T-cell (primary cell): ENCODE measurements at places on chromosomes 13 and 19. TPM values are rescaled to one million over a fixed set of nuclear protein-coding genes. Genes with fewer than 3 reads are reported as not detected.

The ATP7B gene
- 1.5 TPM for total RNA-seq

The ZNF700 gene
- total RNA-seq: 17.2 TPM

The F2RL3 gene
- total RNA-seq: 0.30 TPM

The RDH8 gene
- not detected for total RNA-seq

The ZNF780B gene
- 55.2 TPM for total RNA-seq

The NCR1 gene
- total RNA-seq: 2.1 TPM

- DNase-seq: no peak
- H3K27me3 ChIP-seq: no peaks in the 10 kb centered on the region
- peaks cover 2% of the 10 kb centered on the region for H3K4me1 ChIP-seq
- no peak overlapping the region for H3K27ac ChIP-seq
- H3K36me3 ChIP-seq: no peaks in the 10 kb centered on the region
These were observed 122.9 kb upstream of the SPRY2 start for GRCh38 chr13:80463673-80464352.

DNA sequence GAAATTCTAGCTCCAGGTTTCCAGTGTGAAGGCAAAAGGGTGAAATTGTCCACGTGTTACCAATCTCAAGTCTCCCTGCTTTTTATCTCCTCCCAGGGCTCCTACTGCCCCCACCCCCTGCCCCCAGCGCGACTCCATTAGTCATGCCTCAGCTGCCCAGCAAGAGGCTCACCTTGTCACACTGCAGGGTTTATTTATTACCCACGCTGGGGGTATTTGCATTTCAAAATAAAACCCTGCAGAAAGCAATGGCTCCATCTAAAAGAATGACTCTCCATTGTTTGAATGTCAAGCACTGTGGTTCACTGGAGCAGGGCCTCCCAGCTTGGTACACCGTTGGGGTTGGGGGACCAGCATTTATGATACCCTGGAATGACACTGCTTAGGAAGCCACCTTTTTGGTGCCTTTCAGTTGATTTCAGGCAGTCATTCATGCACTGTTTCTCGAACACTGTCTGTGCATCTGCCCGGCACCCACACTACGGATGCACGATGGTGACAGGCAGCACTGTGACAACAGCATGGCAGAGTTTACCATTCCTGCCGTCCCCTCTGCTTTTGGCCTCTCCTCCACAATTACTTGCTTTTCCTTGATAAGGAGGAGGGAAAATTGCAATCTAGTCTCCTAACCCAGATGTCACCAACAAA lies 9.9 kb upstream of the POP4 start:
- H3K27me3 ChIP-seq: peaks cover 38% of the 10 kb centered on the region
- no peak overlapping the region for H3K27ac ChIP-seq
- DNase-seq: no peak
- H3K4me1 ChIP-seq: no peaks in the 10 kb centered on the region
- no peaks in the 10 kb centered on the region for H3K36me3 ChIP-seq
- no peak overlapping the region for H3K4me3 ChIP-seq

- no peak overlapping the region for H3K4me3 ChIP-seq
- no peaks in the 10 kb centered on the region for H3K27me3 ChIP-seq
- no peak for DNase-seq
These were observed 51.1 kb downstream of the GARRE1 start for GRCh38 chr19:34305221-34306083.

- no peaks in the 10 kb centered on the region for H3K27me3 ChIP-seq
- no peaks in the 10 kb centered on the region for H3K36me3 ChIP-seq
- H3K4me1 ChIP-seq: no peaks in the 10 kb centered on the region
These were observed 77.5 kb downstream of the FNDC3A start for GRCh38 chr13:49053215-49053614.

DNA sequence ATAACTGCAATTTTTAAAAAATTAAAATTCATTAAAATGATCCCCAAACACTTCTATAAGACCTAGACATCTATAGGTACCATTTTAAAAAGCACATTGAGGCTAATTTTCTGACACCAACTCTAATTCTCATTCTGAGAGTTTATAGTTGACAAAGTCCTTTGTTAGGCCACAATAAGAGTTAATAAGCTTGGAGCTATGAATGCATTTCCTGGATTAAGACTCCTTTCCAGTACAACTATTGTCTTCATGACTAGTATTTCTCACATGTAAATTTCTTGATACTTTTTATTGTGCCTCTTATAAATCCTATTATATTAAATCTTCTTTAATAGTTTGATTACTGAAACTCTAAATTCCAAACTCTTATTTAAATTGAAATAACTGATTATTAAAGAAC lies 340.8 kb downstream of the KLF12 start:
- no peak overlapping the region for H3K4me3 ChIP-seq
- H3K27ac ChIP-seq: no peak overlapping the region
- peaks cover 2% of the 10 kb centered on the region for H3K4me1 ChIP-seq

GRCh38 chr19:9178901-9179300 lies at the start of gene OR7D2:
Gene OR7D2 (plus strand): TSS chr19:9178979. CDS start chr19:9185782, 6,803 bp downstream.
- DNase-seq: no peak
- H3K4me1 ChIP-seq: no peaks in the 10 kb centered on the region
- no peaks in the 10 kb centered on the region for H3K36me3 ChIP-seq
- H3K4me3 ChIP-seq: no peak within 1 kb of the TSS
